ENCODE measurements at places on chromosomes 6 and 20.

- no peak for DNase-seq
Measured at GRCh38 chr6:168147205-168147738, 68.3 kb upstream of the FRMD1 start.

- DNase-seq: no peak
Measured at GRCh38 chr6:41093729-41094128, 21.0 kb downstream of the NFYA start.

GRCh38 chr20:51385646-51386530, 156.6 kb downstream of the NFATC2 start:
- peak; percentile 60 for DNase-seq

GRCh38 chr6:135185483-135185882, 4.4 kb downstream of the MYB start:
- DNase-seq: no peak

- DNase-seq: no peak
Measured at GRCh38 chr20:63895202-63895951, 451 bp downstream of the DNAJC5 start.

DNA sequence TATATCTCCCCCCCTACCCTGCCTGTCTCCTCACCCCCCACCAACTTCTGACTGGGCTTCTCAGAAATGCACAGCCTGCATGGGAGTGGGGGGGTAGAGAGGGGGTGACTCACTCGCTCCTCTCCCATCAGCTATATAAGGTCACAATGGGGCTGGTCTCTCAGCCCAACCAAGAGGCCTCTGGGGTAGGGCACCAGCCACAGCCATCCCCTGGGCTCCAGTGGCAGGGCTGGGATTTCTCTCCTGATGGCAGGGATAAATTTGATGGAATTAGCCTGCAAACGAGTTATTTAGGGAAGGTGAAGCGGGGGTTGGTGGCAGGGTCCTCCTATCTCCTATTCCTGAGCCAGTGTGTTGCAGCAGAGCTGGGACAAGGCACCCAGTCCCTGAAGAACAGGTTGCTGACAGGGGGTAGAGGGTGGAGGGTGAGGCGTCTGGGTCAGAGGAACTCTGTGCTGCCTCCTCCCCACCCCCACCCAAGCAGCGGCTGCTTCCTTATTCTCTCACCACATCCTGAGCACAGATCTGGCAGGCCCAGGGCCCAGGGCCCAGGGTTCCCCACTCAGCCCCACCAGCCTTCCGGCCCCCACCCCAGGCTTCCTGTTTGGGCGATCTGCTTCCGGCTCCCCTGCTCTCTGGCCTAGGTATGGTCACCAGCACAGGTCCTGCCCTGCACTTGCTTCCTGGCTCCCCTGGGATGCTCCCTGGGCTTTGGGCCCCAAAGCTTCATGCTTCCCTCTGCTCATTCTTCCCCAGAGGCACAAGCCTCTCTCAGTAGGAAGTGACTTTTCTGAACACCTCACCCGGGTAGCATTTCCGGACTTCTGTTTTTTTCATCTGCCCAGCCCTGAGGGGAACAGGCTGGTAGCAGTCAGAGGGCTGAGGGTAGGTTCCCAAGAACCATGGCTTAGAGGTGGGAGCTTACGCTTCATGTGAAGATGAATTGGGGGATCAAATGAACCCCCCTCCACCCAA, 4.0 kb downstream of the PPP1R18 start:
- peak; percentile 85 for DNase-seq

DNA sequence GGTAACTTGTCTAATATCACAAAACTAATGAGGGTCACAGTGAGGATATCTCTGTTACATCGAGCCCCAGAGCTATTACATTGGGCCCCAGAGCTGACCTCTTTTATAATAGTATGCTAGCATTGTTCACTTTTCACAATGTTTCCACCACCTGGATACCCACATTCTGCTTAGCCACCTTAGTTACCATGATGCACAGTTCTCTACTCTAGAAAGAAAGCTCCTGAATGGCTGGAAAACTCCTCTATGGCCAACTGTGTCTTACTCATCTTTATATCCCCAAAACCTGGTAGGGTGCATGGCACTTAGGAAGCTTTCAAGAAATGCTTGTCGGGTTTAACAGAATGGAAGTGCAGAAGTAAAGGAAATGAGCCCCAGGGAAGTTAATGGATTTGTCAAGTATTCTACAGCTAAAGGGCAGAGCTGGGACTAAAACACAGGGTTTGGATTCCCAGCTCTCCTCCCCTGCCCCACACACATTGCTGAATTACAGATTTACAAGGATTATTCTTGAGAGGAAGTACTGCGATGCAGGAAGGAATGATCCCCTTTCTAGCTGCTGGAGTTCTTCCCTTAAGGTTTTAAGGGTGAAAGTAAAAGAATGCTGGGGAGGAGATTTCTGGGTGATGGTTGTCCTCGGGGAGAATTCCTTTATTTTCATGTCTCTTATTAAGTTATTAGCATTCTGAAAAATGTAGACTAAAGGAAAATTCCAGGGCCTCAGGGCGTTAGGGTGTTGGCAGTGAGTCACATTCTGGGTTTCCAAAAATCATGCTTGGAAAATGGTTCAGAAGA, 16.1 kb upstream of the HINT3 start:
- DNase-seq: no peak

- DNase-seq: no peak
Measured at GRCh38 chr6:151763303-151763702, 44.2 kb upstream of the ESR1 start.

DNA sequence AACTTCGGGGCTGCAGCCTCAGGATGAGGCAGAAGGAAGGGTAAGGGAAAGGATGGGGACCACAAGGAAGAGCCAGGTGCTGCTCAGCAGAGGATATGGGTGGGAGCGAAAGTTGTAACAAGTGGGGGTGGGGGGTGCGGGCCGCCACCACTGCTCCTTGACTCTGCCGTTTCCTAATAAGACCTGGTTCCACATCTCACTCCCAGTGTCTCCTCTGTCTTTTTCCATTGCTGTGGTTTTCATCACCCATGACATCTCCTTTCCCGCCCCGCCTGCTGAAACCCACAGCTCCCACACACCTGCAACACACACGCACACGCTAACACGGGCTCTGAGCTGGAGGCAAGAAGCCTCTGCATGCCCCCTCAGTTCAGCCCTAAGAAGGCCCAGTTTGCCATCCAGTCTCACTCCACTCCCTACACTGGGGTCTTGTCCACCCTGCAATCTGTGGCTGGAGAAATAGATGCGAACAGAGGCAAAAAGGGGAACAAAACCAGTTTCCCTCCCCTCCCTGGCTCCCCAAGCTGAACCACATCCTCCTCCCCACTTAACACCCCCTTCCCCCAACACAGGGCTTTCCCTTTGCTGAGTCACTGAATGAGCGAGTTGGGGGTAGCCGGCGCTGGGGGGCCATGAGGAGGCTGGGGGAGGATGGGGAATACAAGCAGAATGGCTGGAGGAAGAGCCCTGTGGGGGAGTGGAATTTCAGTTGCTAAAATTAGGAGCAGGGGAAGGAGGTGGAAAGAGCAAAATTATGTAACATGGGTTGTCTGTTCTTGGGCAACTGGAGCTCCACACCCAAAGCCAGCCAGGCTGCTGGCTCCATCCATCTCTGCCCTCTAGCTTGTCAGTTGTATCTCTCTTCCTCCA, 11.5 kb downstream of the NFKBIL1 start:
- DNase-seq: no peak

- DNase-seq: no peak
Measured at GRCh38 chr20:58256842-58257241, 28.4 kb upstream of the ANKRD60 start.

GRCh38 chr6:112560651-112561050, 213.5 kb downstream of the RFPL4B start:
- no peak for DNase-seq

DNA sequence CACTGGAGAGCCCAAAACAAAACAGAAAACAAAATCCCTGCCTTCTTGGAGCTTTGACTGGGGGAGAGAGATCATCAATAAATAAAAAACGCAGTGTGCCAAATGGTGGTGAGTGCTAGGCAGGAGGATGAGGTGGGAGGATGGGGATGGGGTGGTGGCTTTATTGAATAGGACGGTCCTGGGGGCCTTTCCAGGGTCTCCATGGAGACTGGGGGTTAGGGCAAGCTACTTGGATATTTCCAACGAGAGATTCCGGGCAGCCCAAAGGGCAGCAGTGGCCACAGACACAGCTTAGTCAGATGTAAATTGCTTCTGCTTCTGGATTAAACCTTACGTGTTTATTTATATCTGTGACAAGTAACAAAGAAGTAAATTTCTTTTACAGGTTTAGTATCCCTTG, 700.1 kb downstream of the QKI start:
- DNase-seq: no peak

- DNase-seq: no peak
Measured at GRCh38 chr6:101116337-101116736, 235.2 kb upstream of the ASCC3 start.

- no peak for DNase-seq
Measured at GRCh38 chr6:169868458-169868857, 117.0 kb downstream of the ERMARD start.

GRCh38 chr6:18240230-18240629, 24.1 kb downstream of the DEK start:
- DNase-seq: no peak

All from sciatic nerve (tissue), 2 donors.